Activated B cell treated with CpG ODN at 0.5 μM for 24 hours (primary cell): ENCODE measurements at places on chromosomes 5 and 9.

- no peaks in the 10 kb centered on the region for H3K27me3 ChIP-seq
- H3K4me1 ChIP-seq, result no peaks in the 10 kb centered on the region
- no peak overlapping the region for H3K27ac ChIP-seq
- no peak for DNase-seq
These were observed 30.2 kb downstream of the BRINP1 start for GRCh38 chr9:119339056-119339455.

- H3K4me3 ChIP-seq, result no peak overlapping the region
- no peak for DNase-seq
- H3K27ac ChIP-seq, result no peak overlapping the region
- H3K27me3 ChIP-seq, result no peaks in the 10 kb centered on the region
- peaks cover 70% of the 10 kb centered on the region for H3K36me3 ChIP-seq
- peaks cover 54% of the 10 kb centered on the region for H3K4me1 ChIP-seq
These were observed 43.6 kb upstream of the SARDH start for GRCh38 chr9:133781828-133782135.

GRCh38 chr5:6792911-6793471 lies 79.8 kb downstream of the TENT4A start:
- H3K27me3 ChIP-seq, result peaks cover 22% of the 10 kb centered on the region
- no peaks in the 10 kb centered on the region for H3K36me3 ChIP-seq
- H3K4me3 ChIP-seq, result no peak overlapping the region
- H3K4me1 ChIP-seq, result no peaks in the 10 kb centered on the region
- DNase-seq, result no peak
- H3K27ac ChIP-seq, result no peak overlapping the region

- H3K27ac ChIP-seq, result no peak overlapping the region
- H3K4me1 ChIP-seq, result peaks cover 89% of the 10 kb centered on the region
- no peaks in the 10 kb centered on the region for H3K36me3 ChIP-seq
These were observed 24.6 kb downstream of the KDM4C start for GRCh38 chr9:6782345-6782744.

DNA sequence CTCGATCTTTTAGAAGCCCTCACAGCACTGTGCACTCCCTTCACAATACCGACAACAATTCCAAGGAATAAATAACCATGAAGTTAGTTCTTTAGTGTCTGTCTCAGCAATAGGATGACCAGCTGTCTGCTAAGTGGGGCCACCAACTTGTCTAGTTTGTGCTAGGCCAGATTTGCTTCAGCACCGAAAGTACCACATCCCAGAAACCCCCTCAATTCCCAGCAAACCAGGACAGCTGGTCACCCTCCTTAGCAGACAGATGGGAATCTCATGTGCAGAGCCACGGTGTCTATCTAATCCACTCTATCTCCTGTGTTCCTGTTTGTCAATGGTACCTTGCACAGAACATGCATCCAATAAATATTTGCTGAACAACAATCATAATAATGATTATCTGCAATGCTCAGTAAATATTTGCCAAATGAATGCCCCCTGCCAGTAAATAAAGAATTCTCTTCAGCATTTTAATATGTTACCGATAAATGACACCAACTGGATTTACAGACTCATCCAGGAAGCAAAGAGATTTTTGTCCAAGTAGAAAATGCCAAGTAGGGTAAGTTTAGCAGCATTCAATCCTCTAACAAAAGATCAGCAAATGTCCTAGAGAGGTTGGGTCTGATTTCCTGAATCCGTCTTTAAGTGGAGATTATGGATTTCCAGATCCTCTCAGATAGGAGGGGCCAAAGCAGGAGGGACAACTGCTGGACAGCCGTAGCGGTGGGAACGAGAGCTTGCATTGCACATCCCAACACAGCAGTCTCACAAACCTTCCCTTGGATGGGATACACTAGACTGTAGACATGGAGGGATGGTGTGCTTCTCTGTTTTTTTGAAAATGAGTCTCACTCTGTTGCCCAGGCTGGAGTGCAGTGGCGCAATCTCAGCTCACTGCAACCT lies 51.9 kb upstream of the ANKRD33B start:
- no peaks in the 10 kb centered on the region for H3K36me3 ChIP-seq
- no peaks in the 10 kb centered on the region for H3K4me1 ChIP-seq
- H3K4me3 ChIP-seq, result no peak overlapping the region

DNA sequence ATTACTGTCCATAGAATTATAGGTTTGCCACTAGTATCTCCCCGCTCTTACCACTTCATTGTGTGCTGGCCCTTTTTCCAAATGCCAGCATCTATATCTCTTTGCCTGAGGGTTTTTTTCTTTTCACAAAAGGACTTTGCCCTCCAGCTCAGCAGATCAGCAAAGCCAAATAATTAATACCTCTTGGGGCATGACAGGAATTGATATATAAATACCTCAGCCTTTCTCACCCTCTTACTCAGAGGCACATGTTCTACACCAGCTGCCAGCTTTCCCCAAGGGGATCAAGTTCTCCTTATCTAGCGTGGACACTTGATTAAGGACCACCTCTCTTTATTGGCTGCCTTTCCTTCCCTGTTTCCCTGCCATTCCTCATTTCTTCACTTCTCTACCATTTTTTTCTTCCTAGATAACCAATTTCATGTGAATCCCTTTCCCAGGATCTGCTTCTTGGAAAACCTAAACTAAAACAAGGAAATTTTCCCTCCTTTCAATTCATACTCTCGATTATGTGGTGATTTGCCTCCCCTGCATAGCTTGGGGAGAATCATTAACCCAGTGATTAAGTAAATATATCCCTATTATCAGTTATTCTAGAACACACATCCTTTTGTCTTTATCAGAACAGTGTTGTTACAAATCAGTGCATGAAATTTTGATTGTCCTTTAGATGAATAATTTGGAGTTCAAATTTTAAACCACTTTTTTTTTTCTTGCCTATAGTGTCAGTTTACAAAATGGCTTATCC lies 6.9 kb upstream of the NUDT12 start:
- no peaks in the 10 kb centered on the region for H3K4me1 ChIP-seq
- no peak overlapping the region for H3K4me3 ChIP-seq
- H3K27me3 ChIP-seq, result no peaks in the 10 kb centered on the region
- H3K36me3 ChIP-seq, result no peaks in the 10 kb centered on the region
- no peak for DNase-seq
